ENCODE measurements at places on chromosomes 5 and 9.

- no peak for DNase-seq
Observed at GRCh38 chr5:81417052-81417451, 23.1 kb upstream of the ACOT12 start.

DNA sequence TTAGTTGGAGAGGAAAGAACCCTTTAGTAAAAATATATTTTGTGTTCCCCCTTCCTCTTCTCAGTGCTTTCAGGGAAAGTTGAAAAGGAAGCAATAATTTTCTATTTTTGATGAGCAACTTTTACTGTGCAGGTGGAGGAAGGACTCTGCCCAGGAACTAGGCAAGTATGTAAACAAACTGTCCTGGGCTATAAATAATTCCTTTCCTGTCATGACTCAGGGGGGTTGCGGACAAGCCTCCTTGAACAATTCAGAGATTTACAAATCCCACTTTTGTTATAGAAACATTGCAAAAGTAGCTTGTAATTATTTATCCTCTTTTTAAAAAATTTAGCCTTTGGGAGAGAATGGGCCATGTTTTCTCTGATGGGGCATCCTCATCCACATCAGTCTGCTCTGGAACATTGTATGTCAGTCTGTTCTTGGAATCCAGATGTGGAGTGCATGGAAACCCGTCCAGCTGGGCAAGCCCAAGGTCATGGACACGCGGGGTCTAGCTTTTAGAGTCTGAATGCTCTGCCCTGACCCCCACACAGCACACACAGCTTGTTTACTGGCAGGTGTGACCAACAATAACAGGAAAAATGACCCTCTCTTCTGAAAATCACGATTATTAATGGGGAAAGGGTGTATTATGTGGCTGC lies 127.6 kb downstream of the GADD45G start:
- no peak for DNase-seq

DNA sequence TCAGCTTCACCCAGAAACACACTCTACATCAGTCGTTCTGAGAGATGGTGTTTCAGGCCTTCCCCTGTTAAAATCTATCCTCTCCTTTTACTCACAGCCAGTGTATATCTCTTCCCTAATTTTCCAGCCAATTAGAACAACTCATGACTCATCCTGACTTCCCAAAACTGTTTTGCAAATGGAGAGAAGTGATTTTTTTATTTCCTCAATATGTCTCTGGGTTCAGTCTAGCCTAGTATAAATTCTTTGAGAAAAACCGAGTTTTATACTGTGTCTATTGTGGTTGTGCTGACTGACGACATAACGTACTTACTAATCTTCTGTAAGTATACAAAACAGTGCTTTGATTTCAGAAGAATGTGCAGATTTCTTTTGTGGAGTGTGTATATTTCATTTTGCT lies 28.4 kb upstream of the CAST start:
- DNase-seq: no peak

GRCh38 chr5:34657988-34658387 lies 1.9 kb downstream of the RAI14 start:
- DNase-seq: no peak

DNA sequence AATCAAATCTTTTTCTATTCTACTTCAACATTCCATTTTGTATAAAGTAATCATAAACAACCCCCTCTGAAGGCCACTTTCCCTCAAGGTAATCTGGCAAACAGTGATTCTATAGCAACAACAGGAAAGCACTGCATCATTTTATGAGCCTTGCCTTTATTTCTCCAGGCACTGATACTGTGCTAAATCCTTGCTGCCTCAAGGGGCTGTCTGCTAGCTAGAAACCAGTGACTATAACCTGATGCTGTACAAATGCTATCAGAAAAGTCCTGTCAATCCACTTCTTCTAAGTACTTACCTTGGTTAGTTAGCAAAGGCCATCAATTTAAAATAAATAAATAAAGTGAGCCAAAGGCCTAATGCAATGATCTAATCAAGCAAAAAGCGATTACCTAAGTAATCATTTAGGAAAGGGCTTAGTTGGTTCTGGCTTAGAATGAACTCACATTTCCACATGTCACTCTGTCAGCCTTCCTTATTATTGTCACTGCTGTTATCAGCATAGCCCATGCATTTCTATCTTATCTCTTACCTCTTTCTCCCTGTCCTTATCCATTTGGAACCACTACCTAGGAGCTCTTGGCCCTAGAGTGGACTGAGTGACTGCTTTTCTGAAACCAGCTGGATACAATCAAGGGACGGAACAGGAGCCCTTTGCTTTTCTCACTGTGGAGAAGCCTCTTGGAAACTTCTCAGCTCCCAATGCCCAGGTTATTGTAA lies 246.1 kb upstream of the MEF2C start:
- DNase-seq: no peak

DNA sequence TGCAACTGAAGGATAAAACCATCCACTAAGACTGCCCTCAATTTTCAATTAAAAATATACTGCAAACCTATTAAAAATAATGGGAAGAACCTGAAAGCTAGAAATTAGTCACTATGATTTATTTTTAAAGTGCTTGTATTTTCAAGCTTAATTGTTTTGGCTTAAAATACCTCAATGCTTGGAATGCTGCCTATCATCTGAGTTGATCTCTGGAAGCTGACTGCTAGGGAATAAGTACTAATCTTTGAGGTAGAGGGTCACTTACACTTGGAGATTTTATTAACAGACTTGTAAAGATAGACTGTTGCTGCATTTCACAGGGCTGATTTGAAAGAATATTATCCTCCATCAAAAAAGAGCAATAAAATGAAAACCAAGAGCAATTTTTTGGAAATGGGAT lies 6.2 kb downstream of the PCSK1 start:
- DNase-seq: no peak

GRCh38 chr5:75277463-75277862 lies 40.8 kb upstream of the ANKRD31 start:
- no peak for DNase-seq

DNA sequence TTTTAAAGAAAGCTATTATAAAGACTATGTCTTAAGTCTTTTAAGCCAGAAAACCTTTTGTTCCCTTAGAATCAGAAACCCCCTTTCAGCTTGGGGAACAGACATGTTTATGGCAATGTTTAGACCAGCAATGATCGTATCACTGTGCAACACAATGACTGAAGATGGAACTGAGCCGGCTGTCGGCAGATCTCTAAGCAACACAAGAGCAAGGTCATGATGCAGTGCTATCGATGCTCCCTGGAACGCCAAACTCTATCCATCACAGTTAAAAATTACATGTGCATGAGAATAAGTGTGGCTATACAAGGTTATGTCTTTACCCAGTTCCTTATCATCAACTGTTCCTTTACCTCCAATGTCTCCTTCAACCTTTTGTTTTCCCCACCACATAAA lies 1.8 kb upstream of the RNF44 start:
- DNase-seq: no peak

Data from endodermal cell (in vitro differentiated cells).